Hematopoietic multipotent progenitor cell (in vitro differentiated cells): ENCODE measurements at places on chromosomes 1 and 21. TPM values are rescaled to one million over a fixed set of nuclear protein-coding genes. Genes with fewer than 3 reads are reported as not detected.

ETNK2 gene
- 8.3 TPM for total RNA-seq

DNA sequence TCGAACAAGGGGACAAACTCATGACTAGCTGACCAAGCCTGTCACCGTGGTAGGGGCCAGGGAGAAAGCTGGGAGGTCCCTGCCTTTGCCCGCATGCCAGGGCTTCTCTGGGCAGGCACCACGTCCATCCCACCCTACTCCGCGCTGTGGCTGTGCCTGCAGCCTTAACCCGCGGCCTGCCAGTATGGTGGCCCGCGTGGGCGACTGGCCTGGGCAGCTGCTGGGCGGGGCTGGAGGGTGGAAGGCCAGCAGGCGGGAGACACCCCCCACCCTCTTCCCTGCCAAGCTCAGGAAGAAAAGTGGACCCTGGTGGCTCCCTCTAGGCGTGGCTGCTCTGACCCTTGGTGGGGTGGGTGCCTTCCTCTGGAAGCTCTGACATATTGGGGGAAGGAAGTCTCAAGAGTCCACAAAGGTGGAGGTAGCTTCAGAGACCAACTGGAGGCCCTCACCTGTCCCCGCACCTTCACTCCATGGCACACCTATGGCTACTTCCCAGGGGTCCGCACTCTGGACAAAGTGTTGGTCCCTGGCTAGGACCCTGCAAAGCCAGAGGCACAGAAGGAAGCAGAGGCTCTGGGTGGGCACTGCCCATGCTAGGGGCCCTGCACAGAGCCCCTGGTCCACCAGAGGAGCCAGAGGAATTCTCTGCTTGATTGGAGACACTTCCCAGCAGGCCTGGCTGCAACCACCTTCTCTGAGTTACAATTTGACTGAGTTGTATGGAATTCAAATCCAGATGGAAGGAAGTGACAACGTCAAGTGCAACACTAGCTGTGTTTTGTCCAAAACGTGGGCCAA, 3.3 kb upstream of the SKI start:
- no peak for DNase-seq

DNA sequence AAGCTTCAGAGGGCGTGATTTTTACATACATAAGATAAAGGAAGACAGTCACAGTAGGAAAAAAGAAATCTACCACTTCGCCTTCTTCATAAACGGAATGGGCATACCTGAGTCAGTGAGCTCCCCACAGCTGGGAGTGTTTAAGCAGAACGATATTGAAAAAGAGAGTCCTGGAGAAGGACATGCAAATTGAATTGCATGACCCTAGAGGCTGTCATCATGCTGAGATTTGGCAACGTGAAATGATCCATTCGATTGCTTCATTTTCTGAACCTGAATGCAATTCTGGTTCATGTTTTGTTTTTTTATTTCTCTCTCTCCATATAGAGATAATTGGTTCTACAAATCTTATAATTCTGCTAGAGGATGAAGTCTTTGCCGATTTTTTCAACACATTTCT, 3.7 kb downstream of the RGSL1 start:
- DNase-seq, result no peak

DNA sequence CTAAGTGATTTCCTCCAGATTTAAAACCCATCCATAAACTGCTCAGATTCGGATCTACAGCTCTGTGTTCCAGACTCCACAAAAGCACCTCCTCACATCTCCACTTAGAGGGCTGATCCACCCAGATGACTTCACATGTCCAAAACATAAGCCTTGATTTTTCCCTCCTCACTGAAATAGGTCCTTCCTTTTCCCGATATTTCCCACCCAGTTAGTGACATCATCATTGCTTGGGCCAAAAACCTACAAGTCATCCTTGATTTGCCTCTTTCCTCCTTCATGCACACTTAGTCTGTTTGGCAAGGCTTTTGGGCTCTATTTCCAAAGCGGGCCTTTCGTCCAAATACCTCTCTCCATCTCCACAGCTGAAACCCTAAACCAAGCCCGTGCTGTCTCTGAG, 32.3 kb downstream of the CCDC185 start:
- no peak for DNase-seq

DNA sequence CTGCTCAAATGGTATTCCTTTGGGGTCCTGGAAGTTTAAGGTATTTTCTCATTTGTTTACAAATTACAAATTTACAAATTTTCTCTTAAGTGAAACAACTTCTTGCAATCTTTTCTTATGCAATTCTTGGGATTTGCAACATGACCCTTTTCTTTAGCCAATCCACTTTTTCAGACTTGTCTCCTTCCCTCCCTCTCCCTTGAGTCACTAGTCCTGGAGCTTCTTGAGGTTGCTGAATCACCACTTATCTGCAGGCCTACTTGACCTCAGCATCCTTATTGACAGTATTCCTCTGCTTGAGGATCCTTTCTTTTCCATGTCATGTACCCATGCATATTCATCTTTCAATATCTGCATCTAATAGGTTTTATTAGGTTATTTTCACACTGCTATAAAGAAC, 302.8 kb upstream of the ADAMTS5 start:
- DNase-seq, result no peak

CCDC18 gene
- total RNA-seq, result 4.0 TPM
